Right lobe of liver (tissue), 6 donors: ENCODE measurements at places on chromosomes 12 and 14. TPM values are rescaled to one million over a fixed set of nuclear protein-coding genes. Genes with fewer than 3 reads are reported as not detected.
A peak's percentile ranks its signal among the peaks of the same experiment; 100 is the strongest.

ANO2 gene
- total RNA-seq, result 0.89 TPM

LAG3 gene
- total RNA-seq, result 2.3 TPM

TTC6 gene
- 3.7 TPM for total RNA-seq

DNA sequence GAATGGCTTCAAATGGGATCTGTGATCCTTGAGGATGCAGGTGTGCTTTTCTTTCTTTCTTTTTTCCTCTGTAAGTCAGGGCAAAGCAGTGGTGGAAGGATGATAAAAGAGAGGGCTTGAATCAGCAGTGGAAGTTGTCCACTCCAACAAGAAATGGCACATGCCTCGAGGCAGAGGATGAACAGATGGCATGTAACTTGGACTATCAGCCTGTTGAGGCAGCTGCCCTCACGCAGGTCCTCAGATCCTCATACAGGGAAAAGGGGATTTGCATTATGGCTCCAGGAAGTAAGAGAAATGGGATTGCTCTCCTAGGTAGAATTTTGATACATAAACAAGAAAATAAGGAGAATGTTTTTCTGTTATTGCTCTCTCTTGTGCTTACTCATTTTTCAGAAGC, 368.0 kb downstream of the FUT8 start:
- H3K27ac ChIP-seq, result no peak overlapping the region
- no peaks in the 10 kb centered on the region for H3K4me1 ChIP-seq
- H3K4me3 ChIP-seq, result no peak overlapping the region

DNA sequence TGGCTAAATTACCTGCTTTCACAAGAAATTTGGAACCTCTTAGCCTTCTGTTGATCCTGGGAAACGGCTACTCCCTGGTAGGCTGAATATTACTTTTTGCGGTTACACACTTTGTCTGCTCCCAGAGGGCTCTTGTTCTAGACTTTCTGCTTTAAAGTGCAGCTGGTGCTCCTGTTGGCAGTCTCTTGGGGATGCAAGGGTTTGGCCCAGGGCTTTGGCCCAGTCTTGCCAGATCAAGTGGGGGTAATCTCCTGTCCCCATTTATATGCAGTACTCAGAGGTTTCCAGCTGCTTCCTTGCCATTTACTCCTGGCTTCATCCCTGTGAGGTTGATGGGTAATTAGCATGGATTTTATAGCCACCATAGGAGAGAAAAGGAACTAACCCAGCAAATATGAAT, 558.2 kb upstream of the MIS18BP1 start:
- H3K4me3 ChIP-seq, result no peak overlapping the region
- H3K27me3 ChIP-seq, result no peaks in the 10 kb centered on the region
- no peak overlapping the region for H3K27ac ChIP-seq
- H3K36me3 ChIP-seq, result no peaks in the 10 kb centered on the region

- H3K4me1 ChIP-seq, result no peaks in the 10 kb centered on the region
- no peak overlapping the region for H3K4me3 ChIP-seq
- H3K36me3 ChIP-seq, result no peaks in the 10 kb centered on the region
- H3K27me3 ChIP-seq, result no peaks in the 10 kb centered on the region
- H3K27ac ChIP-seq, result no peak overlapping the region
These were observed 3.8 kb upstream of the ASIC1 start for GRCh38 chr12:50053583-50053982.

- no peaks in the 10 kb centered on the region for H3K27me3 ChIP-seq
- no peaks in the 10 kb centered on the region for H3K4me1 ChIP-seq
- no peaks in the 10 kb centered on the region for H3K36me3 ChIP-seq
- peak; percentile 30 for DNase-seq
These were observed 127.7 kb upstream of the RTL1 start for GRCh38 chr14:101031186-101031585.

ART4 gene
- 43.5 TPM for total RNA-seq

DNA sequence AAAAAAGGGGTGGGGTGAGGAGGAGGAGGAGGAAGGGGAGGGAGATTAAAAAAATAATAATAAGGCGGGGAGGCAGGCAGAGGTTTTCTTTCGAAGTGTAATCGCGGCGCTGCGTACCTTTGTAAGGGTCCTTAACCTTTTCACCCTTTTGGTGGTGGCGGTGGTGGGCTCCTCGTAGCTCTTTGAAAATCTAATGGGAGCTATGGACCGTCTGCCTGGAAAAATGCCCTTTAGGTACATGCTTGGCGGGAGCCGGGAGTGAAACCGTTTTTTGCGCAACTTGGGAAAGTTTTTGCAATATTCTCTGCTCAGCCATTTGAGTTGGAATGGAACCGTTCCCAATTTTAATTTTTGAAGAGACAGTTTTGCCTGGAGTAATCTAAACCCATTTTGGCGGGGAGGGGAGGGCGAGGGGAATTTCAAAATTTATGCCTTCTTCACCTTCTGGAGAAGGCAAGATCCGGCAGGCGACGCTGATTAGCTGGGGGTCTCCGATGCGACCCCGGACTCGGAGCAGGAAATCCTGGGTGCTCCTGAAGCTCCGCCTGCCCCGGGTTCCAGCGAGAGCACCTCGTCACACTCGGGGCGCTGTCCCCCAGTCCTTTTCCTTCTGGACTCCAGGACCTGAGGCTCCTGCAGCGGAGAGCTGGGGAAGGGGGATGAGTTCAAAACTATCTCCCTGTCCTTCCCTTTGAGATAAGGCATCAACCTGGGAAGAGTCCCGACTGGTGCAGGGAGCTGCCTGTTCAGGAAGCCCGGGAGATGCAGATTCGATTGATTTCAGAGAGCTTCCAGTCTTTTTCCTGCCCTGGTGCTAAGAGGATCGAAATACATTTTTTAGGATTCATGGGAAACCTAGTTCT, 74.6 kb upstream of the TBX5 start:
- peaks cover 6% of the 10 kb centered on the region for H3K27me3 ChIP-seq
- no peaks in the 10 kb centered on the region for H3K36me3 ChIP-seq
- no peak overlapping the region for H3K27ac ChIP-seq
- peaks cover 14% of the 10 kb centered on the region for H3K4me1 ChIP-seq
- DNase-seq, result no peak

- H3K27me3 ChIP-seq, result no peaks in the 10 kb centered on the region
- no peak overlapping the region for H3K27ac ChIP-seq
- no peaks in the 10 kb centered on the region for H3K4me1 ChIP-seq
These were observed 24.5 kb downstream of the FZD10 start for GRCh38 chr12:130186651-130187268.

PFKM gene
- 8.1 TPM for total RNA-seq

GRCh38 chr12:121812320-121812871, 8.6 kb downstream of the SETD1B start:
- peak overlapping the region; percentile 59 for H3K27ac ChIP-seq
- DNase-seq, result peak; percentile 87
- peaks cover 15% of the 10 kb centered on the region for H3K36me3 ChIP-seq
- no peaks in the 10 kb centered on the region for H3K4me1 ChIP-seq
- peak overlapping the region; percentile 75 for H3K4me3 ChIP-seq
- no peaks in the 10 kb centered on the region for H3K27me3 ChIP-seq

- no peaks in the 10 kb centered on the region for H3K36me3 ChIP-seq
- H3K27ac ChIP-seq, result no peak overlapping the region
- no peaks in the 10 kb centered on the region for H3K4me1 ChIP-seq
- no peak overlapping the region for H3K4me3 ChIP-seq
- H3K27me3 ChIP-seq, result no peaks in the 10 kb centered on the region
These were observed 12.8 kb downstream of the ATP2B1 start for GRCh38 chr12:89695830-89696229.

GRCh38 chr14:88040146-88040545, 35.2 kb downstream of the GPR65 start:
- peaks cover 3% of the 10 kb centered on the region for H3K36me3 ChIP-seq
- peaks cover 52% of the 10 kb centered on the region for H3K4me1 ChIP-seq
- H3K4me3 ChIP-seq, result no peak overlapping the region
- no peak overlapping the region for H3K27ac ChIP-seq
- H3K27me3 ChIP-seq, result no peaks in the 10 kb centered on the region

- no peak overlapping the region for H3K4me3 ChIP-seq
- no peaks in the 10 kb centered on the region for H3K4me1 ChIP-seq
- H3K27me3 ChIP-seq, result no peaks in the 10 kb centered on the region
- DNase-seq, result no peak
- H3K27ac ChIP-seq, result no peak overlapping the region
These were observed 30.9 kb upstream of the IRF2BPL start for GRCh38 chr14:77059276-77059915.

DNA sequence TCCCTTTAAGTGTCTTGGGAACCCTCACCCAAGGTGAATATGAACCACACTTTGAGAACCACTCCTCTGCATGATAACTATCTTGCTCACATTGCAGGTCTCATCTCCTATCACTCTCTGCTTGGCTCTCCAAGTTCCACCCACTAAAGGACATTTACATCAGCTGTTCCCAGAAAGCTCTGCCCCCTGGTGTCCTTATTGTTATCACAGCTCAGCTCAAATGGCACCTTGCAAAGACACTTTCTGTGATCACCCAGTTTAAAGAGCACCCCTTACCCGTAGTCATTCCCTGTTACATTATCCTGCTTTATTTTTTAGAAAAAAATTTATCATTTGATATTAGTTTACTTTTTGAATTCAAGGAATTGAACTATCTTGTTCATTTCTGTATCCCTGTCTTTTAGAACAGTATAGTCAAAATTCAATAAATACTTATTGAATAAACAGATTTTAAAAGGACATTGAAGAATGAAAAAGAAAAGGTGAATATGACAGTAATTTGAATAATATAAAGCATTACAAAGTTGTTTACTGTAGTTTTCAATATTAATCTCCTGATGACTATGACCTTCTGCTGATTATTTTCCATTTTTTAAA, 20.5 kb upstream of the GUCY2C start:
- no peaks in the 10 kb centered on the region for H3K27me3 ChIP-seq
- no peaks in the 10 kb centered on the region for H3K36me3 ChIP-seq
- H3K4me1 ChIP-seq, result no peaks in the 10 kb centered on the region
- DNase-seq, result no peak
- no peak overlapping the region for H3K4me3 ChIP-seq

DNA sequence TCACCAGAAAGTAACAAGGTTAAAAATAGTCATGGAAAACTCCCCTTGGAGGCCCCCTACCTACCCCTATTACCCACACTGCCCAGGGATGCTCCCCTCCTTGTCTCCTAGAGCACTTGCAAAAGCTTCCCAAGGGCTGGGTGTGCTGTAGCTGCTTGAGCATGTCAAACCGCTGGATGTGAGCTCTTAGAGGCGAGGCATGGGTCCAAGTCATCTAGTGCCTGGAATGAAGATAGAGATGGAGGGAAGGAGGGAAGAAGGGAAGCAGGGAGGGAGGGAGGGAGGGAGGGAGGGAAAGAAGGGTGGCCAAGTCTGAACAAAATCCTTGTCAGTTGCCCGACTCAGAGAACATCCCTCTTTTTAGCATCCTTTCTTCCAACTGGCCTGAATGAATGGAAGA, 43.1 kb downstream of the LTBP2 start:
- H3K4me3 ChIP-seq, result no peak overlapping the region
- no peaks in the 10 kb centered on the region for H3K36me3 ChIP-seq
- no peaks in the 10 kb centered on the region for H3K4me1 ChIP-seq
- no peaks in the 10 kb centered on the region for H3K27me3 ChIP-seq
- no peak overlapping the region for H3K27ac ChIP-seq
- DNase-seq, result no peak
